NCI-H1930 (cell line): ENCODE measurements at places on chromosomes 3 and 15.
A peak's percentile ranks its signal among the peaks of the same experiment; 100 is the strongest.

DNA sequence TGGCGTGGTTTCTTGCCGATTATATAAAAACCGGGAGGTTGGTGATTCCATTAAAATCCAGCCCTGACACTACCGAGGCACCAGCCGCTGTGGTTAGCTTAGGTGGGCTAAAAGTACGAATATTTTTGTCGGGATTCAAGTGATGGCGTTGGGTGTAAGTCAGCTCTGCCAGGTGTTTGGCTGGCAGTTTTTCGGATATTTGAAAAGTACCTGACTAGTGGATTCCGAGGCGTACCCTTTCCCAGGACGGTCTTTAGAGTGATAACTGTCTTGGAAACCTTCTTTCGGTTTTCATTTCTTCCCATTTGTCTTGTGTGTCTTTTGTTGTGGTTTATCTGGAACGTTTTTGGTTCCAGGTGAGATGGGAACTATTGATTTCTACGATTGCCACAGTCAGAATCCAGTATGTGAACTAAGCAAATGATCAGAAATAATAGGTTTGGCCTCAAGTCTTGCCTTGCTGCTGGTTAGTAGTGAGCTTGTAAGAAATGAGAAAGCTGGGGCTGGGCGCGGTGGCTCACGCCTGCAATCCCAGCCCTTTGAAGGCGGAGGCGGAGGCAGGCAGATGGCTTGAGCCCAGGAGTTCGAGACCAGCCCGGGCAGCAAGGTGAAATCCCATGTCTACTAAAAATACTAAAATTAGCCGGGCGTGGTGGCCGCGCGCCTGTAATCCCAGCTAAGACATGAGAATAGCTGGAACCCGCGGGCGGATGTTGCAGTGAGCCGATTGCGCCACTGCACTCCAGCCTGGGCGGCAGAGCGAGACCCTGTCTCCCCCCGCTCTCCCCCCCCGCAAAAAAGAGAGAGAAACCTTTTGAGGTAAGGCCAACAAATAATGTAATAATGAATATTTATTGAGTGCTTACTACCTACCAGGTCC, 1.4 kb downstream of the FYTTD1 start:
- no peak for DNase-seq

DNA sequence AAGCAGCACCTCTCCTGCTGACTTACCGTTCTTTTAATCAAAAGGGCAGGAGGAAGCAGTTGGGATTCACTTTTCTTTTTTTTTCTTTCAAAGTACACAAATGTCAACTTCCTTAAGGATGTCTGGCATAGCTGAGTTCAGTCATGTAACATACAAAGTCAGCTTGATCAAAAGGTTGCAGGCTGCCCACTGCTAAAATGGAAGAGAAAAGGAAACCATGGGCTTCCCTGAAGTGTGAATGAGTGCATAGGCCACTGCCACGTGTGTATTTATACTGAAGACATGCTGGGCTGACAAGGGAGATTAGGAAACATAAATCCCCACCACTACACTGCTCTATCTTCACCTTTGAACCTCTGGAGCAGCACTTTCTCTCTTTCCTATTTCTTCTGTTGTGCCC, 312.5 kb downstream of the TIGIT start:
- DNase-seq, result no peak

DNA sequence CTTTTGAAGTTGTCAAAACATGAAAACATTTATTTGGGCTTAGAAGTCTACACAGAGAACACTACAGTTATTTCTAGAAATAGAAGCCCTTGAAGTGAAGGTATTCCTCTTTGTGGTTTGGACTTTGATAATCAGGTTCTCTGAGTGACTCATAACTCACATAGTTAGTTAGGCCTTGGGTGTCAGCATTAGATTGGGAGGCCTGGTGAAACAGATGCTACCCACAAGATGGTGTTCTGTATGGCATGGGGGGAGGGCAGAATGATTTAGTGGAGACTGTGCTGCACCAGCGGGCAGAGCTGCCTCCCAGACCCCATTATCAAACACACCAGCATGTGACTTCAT, 108.9 kb upstream of the ETV5 start:
- no peak for DNase-seq

DNA sequence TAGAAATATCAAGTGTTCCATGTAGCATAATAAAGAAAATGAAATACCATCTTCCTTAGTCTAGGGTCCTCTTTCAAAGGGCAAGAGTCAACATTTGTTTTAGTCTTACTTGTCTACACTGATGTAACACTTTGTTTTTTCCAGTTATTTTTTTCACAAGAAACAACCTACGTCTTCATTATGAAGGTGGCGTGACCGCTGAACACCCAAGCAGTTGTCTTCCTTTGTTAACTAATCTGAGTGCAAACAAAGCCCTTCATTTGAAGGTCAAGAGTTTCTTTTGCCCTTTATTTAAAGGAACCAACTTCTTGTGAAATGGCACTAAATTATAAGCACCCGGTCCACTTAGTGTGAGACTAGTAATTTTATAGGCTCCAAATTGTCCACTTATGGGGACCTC, 73.2 kb downstream of the CD47 start:
- no peak for DNase-seq

- no peak for DNase-seq
Measured at GRCh38 chr3:134136604-134137003, 106.9 kb upstream of the SLCO2A1 start.

GRCh38 chr3:27127195-27127594, 242.0 kb downstream of the NEK10 start:
- peak; percentile 1 for DNase-seq

- no peak for DNase-seq
Measured at GRCh38 chr3:195163719-195164572, 107.0 kb downstream of the XXYLT1 start.
